ENCODE measurements at places on chromosomes 6 and 20. TPM values are rescaled to one million over a fixed set of nuclear protein-coding genes. Genes with fewer than 3 reads are reported as not detected.

- no peak for DNase-seq
Observed at GRCh38 chr6:134287859-134288537, 29.9 kb downstream of the SGK1 start.

- no peak for DNase-seq
Observed at GRCh38 chr6:73637404-73637803, 16.4 kb downstream of the SLC17A5 start.

DNA sequence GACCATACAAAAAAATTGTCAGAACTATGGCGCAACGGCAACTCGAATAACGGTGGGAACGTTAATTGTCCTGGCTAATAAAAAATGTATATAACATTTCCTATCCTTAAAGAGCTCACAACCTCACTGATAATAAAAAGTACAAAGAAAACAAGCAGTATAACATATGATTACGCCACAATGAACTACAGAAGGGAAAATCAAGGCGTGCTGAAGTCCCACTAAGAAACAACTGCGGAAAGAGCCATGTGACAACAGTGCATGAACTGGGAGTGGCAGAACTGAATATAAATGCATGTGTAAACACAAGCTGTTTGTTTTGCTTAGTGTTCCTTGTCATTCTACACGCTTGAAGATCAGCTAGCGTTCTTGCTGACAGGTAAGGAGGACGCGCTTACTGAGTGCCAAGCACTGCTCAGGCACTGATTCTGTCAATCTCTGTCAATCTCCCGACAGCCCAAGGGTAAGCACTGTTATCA, 466 bp upstream of the PSMB1 start:
- peak; percentile 75 for DNase-seq

- no peak for DNase-seq
Observed at GRCh38 chr20:51894619-51895018, 92.3 kb upstream of the SALL4 start.

DNA sequence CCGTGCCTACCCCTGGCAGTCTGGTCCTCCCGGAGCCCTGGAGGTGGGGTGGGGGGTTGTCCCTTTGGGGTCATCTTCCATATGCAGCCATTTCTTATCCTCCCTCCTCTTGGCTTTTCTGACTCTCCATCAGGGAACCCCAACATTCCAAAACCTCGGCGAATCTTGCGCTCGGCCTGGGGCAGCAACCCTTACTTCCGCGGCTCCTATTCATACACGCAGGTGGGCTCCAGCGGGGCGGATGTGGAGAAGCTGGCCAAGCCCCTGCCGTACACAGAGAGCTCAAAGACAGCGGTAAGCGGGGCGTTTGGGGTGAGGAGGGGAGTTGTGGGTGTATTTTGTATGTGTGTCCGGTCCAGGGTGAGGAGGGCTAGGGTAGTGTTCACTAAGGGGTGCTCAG, 168.0 kb upstream of the RNF24 start:
- DNase-seq: no peak

DNA sequence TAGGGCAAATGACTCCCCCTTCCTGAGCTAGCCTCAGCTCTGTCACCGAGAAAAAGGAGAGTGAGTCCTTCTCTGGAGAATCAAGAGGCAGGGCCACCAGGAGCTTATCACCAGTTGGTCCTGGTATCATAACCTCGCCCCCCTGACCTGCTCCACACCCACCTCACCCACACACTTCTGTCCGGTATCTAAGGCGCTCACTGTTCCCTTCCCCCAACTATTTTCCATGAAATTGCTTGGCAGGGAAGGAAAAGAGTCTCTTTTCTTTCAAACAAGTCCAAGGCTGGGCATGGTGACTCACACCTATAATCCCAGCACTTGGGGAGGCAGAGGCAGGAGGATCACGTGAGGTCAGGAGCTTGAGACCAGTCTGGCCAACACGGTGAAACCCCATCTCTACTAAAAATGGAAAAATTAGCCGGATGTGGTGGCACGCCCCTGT, 77.6 kb downstream of the ZMYND8 start:
- no peak for DNase-seq

GRCh38 chr20:6559791-6560190, 207.7 kb upstream of the BMP2 start:
- no peak for DNase-seq

DNA sequence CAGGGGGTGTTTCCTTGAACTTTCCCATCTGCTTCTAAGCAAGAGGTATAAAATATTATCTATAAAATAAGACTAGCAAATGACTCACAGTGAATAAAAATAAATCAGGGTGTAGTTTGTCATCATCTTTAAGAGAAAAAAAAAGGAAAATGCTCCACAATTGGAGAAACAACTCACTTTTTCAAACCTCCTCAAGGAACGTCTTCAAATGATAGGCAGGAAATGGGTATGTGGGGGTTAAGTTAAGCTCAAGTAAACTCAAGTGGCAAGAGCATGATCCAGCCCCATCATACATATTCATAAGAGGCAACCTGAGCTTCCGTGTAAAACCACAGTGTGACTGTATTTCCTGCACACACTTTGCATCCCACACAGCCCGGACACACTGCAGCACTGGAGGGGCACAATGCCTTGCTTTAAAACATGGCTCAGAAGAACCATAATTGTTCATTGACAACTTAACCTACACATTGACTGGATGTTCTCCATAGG, 58.5 kb upstream of the CEP85L start:
- DNase-seq: peak; percentile 64

DNA sequence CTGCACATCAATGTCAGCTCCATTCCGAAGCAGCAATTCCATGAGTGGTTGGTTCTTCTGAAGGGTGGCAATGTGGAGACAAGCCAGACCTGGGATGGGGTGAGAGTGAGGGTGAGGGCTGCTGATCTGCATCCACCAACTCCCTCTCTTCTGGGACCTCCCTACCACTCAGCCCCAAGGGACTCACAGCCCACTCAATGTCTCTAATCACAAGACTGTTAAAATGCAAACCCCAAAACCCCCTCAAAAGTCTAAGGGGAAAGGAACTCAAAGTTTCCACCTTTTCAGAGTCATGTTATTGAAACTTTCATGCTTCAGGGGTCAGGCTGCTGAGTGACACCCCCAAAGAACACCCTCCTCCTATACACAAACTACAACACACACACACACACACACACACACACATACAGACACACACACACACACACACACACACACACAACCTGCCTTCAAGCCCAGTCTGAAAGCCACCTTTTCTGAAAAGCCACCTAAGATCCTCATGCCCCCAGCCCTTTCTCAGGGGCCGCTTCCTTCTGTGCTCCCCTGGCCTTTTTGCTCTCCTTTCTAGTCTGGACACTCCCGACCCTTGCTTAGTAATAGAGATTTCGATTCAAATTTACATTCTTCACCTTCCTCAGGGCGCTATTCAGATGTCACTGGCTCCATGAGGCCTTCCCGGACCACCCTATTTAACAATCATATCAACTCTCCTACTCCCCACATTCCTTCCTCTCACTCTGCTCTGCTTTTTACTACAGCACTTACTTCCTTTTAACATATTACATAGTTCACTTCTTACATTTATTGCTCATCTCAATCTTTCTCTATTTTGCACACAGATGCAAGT, 3.3 kb upstream of the SLC35B2 start:
- no peak for DNase-seq

DNA sequence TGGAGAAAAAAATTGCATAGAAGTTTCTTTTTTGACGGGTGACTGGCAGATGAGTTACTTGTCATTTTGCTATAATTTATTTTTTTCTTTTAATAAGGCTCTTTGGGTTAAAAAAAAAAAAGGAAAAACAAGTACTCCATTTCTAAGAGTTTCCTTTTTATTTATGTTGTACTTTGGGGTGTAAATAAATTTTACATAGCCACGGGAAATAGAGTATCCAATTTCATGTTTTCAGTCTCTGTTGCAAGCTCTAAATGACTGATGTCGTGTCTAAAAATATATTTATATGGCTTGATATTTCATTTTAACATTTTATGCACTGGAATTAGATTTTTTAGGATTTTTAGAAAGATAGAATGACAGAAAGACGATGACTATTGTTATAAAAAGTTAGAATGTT, 3.4 kb downstream of the EYA4 start:
- DNase-seq: no peak

DNA sequence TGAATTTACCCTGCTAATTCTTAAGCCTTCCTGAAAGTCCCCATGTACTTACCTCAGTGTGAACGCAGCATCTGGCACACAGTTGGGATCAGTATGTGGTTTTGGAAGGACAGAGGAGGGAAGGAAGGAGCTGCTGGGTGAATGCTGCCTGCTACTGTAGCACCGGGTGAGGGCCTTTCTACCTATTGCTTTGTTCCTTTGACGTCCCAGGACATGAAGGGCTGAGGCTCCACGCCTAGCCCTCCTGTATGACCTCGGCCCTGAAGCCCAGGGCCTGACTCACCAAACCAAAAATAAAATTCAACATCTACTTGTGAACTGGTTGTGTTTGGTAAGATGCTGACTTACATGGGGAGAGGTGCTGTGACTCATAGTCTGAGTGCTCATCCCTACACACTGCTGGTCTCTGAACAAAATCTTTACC, 51.1 kb downstream of the ARID1B start:
- DNase-seq: no peak

- DNase-seq: no peak
Observed at GRCh38 chr20:32449057-32449889, 91.1 kb downstream of the ASXL1 start.

- no peak for DNase-seq
Observed at GRCh38 chr20:19598117-19598850, 159.8 kb upstream of the RIN2 start.

DNA sequence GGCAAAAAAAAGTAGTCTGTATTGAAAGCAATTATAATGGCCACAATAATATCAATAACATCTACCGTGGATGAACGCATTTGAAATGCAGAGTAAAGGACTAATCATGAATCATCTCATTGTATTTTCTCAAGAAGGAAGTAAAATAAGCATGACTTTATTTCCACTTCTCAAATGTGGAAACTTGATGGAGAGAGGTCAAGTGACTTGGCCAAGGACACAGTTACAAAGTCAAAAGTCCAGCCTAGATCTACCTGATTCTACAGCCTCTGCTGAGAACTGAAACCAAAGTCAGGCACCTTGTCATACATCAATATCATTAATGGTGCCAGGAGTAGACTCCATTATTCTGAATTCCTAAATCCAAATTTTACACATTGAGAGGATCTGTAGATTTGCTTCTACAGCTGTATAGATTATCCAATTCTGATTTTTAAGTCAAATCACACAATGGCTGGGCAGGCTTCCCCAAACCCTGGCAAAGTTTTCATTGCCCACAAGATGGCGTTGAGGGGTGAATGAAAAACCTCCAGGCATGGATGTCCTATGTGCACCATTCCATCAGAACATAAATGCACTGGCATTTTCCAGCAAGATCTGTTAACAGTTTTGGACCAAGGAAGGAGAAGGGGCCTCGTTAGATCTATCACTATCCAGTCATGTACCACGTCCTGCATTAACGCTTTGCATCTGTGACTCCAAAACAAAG, 423.1 kb downstream of the MAFB start:
- peak; percentile 79 for DNase-seq

DNA sequence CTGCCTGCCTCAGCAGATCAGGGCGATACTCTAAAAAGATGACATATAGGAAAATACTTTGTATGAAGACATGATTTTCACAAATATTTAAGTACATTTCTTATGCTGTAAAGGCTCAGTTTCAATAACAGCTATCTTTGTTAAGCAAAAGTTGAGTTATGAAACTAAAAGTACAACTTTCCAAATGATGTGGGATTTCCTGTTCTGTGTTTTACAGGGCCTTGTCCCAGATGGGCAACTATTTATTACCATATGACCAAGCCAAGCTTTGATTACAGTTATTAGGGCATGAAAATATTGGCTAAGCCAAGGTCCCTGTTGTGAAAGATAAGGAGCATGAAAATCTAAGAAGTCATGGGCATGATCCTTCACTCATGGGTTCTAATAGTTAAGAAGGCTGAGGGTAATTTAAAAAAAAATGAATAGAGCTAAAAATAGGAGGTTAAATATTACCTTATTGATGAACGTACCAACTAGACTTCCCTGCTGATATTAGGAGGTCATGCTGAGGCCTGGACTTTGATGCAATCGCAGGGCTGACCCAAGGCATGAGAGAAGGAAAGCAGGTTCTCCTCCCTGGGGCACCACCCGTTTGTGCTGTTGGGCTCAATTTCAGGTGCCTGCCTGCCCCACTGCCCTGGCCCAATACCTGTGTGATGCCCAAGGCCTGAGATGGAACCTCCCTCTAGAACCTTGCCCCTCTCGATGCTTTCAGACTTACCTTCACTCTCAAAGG, 294.4 kb upstream of the PRDM1 start:
- DNase-seq: no peak

DNA sequence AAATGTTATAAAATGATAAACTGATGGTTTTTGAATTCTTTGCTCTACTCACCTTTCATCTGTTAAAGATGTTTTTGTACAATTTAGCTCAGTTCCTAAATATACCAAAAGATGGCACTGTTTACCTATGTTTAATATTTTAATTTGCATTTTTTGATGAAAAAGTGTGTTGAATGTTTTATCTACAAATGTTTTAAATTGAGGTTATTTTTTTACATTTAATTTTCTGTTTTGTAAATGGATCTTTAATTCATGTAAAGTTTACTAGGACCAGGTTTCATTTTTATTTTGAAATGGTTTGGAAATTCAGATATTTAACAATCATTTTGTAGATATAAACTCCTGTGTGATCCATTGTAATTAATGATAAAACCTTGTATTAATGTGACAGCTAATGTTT, 30.0 kb downstream of the CDKAL1 start:
- DNase-seq: peak; percentile 56

DNA sequence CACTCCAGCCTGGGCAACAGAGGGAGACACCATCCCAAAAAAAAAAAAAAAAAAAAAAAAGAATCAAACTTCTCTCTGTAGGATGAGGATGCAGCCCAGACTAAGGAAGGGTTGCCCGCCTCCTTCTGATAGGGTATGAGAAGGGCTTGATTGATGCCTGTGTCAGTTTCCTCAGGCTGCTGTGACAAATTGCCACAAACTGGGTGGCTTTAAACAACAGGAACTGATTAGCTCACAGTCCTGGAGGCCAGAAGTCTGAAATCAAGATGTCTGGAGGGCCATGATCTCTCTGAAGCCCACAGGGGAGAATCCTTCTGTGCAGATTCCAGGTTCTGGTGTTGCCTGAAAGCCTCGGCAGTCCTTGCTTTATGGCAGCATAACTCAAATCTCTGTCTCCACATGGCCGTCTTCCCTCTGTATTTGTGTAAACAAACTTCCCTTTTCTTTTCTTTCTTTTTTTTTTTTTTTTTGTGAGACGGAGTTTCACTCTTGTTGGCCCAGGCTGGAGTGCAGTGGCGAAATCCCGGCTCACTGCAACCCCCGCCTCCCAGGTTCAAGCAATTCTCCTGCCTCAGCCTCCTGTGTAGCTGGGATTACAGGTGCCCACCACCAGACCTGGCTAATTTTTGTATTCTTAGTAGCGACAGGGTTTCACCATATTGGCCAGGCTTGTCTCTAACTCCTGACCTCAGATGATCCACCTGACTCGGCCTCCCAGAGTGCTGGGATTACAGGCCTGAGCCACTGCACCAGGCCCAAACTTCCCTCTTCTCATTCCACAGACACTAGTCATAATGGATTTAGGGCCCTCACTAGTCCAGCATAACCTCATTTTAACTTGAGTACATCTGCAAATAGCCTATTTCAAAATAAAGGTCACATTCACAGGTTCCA, 11.2 kb upstream of the CDK19 start:
- DNase-seq: no peak

- no peak for DNase-seq
Observed at GRCh38 chr6:158500016-158500735, 59.7 kb upstream of the TMEM181 start.

GRCh38 chr20:309841-310644, 12.7 kb downstream of the ZCCHC3 start:
- peak; percentile 98 for DNase-seq

Gene APOM
- 0.40 TPM for total RNA-seq

Gene SMAP1
- 11.6 TPM for total RNA-seq

Gene SNPH
- 2.6 TPM for total RNA-seq

Gene BEND6
- total RNA-seq: not detected

Gene CNR1
- under 0.01 TPM for total RNA-seq

Gene SAMD3
- total RNA-seq: not detected
